ENCODE measurements at places on chromosomes 16 and 17.

- no peak for DNase-seq
These were observed 28.9 kb downstream of the PIK3R6 start for GRCh38 chr17:8838551-8839095.

DNA sequence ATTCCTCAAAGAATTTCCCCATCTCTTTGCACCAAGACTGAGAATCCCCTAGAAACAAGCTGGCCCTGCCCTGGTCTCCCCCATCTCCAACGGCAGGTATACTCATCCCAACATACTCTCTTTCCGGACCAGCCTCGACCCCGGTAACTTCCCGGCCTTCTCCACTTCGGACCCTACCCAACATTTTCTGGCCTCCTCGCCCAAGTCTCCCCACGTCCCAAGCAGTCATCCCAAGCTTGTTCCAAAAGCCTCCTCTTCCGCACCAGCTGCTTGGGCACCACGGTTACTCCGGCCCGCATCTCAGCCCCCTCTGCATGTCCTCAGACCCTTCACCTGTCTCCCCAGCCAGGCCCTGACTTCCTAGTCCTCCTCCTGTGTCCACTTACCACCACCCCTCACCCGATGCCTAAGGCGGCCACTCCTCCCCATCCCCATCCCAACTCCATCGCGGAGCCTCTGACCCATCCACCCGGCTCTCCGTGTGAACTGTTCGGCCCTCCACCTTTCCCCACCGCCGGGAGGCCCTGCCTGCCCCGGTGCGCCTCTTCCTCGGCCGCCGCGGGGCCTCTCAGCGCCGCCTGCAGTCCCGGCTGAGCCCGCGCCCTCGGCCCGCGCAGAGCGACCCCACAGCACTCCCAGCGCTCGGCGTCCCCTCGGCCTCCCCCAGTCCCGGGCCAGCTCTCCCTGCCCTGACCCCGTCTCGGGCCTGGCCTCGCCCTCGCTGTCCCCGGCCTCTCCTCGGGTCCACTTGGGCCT, 994 bp downstream of the PITPNA start:
- peak; percentile 21 for DNase-seq

DNA sequence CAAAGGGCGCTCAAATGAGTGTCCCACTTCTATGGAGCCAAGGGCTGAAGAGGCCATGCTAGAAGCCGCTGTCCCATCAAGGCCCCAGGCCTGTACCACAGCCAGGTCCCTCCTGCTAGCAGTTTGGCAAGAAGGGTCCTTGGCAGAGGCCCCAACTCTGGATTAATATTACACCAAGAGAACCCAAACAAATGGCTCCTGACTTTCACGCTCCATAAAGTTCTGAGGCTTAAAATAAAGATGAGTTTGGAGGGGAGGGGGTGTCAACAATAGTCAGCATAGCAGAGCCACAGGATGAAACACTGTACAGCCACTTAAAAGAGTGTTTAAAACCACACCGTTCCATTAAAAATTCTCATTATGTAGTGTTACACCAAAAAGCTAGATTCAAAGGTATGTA, 30.5 kb downstream of the CUEDC1 start:
- no peak for DNase-seq

GRCh38 chr17:18158022-18158600, 25.5 kb upstream of the ALKBH5 start:
- DNase-seq: no peak
